ENCODE measurements at places on chromosomes 12 and 14.

- no peak for DNase-seq
Observed at GRCh38 chr12:89470741-89471509, 53.7 kb downstream of the GALNT4 start.

- no peak for DNase-seq
Observed at GRCh38 chr14:21322716-21323115, 42.8 kb downstream of the RPGRIP1 start.

- DNase-seq: no peak
Observed at GRCh38 chr12:93230326-93230720, 147.4 kb upstream of the NUDT4 start.

DNA sequence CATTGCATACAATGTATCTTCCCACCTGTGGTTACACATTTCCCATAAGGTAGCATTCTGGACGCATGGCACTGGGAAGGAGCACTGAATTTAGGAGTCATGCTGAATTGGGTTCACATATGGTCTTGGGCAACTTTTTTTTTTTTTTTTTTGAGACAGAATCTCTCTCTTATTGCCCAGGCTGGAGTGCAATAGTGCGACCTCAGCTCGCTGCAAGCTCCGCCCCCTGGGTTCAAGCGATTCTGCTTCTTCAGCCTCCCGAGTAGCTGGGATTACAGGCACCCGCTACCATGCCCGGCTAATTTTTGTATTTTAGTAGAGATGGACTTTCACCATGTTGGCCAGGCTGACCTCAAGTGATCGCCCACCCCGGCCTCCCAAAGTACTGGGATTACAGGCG, 13.3 kb downstream of the DIP2B start:
- no peak for DNase-seq

- DNase-seq: no peak
Observed at GRCh38 chr14:52399921-52400595, 85.9 kb downstream of the PTGER2 start.
